Mucosa of gallbladder (tissue), 1 donor: ENCODE measurements at places on chromosomes 3 and 15. TPM values are rescaled to one million over a fixed set of nuclear protein-coding genes. Genes with fewer than 3 reads are reported as not detected.

Gene GOLGA8G
- total RNA-seq, result not detected

DNA sequence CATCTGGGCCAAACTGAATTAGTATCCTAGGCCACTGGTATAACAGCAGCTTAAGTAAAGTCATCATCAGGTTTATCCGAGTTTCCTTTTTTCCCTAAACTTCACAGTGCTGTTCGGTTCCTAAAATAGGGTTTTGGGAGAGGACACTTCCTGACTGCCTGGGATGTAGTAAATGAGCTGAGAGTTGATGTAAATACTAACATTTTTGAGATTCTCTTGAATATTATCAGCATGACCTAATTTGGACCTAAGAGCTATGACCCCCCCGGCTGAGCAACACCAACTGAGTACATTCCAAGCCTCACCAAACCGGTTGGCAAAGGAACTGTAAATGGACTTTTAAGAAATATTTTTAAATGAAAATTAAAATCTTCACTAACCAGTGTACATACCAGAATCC lies 78.8 kb downstream of the IL5RA start:
- DNase-seq, result no peak

DNA sequence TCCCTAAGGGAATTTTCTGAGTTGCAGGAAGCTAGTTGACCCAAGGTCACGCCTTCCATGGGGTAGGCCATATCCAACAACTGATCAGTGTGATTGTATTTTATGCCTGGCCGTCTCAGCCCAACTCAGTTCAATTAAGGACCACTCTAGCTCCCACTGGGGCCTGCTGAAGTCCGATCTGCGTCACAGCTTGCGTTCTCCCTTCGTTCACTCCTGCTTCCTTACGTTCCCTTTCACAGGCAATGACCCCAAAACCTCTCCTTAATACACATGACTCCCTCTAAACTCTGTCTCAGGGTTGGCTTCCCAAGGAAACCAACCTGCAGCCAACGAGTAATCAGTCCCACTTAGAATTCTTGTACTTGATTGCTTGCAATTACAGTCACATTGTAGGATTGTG lies 428.0 kb downstream of the RBMS3 start:
- DNase-seq, result no peak

Gene HTR3E
- not detected for total RNA-seq

DNA sequence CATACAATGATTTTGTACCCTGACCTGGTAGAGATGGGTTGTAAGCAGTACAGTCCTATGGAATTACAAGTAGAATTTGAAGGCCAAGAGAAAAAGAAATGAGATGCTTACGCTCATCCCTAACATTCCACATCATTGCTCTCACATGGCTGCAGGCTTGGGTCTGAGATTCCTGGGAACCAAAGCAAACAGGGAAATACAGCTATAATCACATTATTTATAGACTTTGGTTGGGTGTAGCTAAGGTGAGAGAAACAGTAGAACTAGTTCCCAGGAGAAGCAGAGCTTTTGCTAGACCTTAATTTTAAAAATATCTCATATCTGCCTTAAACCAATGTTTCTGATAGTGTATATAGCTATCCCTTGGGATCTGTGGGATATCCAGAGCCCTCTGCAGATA lies 51.4 kb downstream of the SLCO3A1 start:
- DNase-seq, result no peak

DNA sequence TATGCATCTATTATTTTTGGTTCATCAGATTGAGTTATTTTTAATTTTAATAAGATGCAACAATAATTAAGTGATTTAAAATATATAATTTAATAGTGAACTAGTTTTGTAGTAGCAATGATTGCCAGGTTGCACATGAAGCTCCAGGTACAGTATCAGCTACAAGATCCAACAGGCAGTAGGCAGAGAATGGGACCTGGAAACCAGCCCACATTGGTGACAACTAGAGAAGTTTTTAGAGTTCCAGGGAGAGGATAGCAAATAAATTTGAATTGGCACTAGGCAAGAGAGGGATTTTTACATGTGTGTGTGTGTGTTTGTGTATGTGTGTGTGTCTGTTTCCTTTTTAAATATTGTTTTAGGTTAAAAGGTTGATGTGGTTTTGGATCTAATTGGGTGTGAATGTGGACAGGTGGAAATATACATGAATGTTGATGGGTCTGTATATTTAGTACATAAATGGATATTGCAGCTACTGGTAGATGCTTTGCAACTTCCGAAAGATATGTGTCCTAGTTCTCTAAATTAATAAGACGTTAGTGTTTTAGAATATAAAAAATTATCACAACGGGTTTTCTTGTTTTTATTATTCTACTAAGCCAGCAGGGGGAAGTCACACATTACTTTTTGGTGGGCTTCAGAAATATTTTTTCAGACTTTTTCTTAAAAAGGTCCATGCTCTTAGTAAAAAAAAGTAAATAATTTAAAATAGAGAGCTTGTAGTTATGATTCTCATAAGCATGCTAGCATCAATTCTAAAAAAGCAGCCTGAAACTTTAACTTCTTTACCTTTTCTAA lies 110.1 kb upstream of the GBE1 start:
- no peak for DNase-seq

GRCh38 chr3:183427876-183428446 lies 458 bp downstream of the MCF2L2 start:
- DNase-seq, result peak; percentile 54

Gene IL16
- 16.5 TPM for total RNA-seq

DNA sequence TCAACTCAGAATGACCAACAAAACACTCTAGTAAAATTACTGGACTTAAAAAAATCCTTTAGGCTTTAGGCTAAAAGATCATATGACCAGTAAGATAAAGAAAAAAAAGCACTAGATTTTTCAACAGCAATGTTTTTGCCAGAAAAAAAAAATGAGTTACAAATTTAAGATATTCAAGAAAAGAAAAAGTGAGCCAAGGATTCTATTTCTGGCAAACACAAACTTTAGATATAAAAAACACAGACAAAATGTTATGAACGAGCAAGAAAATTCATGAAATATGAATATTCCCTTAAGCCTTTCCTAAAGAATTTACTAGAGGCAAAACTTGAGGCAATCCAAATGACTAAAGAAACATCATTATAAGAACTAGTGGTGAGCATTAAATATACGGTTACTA lies 8.6 kb downstream of the GOLGB1 start:
- DNase-seq, result no peak

Gene BUB1B
- 1.4 TPM for total RNA-seq

DNA sequence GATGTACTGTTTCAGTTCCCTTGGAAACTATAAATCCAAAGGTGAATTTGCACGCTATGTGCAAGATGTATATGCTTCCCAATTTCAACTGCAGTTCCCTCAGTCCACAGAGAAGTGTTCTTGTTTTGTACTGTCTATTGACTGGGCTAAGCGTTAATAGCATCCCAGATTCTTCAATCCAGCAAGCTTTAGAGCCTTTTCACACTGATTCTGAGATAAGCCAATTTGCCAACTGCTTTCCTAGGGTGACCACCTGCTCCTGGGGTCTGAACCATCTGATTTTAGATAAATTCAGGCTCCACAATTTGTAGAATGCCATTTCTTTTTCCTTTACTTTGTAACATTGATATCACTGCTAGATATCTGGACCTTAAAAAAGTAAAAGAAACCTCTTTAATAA lies 340.1 kb downstream of the PTPRG start:
- DNase-seq, result no peak

GRCh38 chr15:70526221-70526973 lies 237.0 kb downstream of the UACA start:
- peak; percentile 9 for DNase-seq

Gene CPNE9
- 0.37 TPM for total RNA-seq

- no peak for DNase-seq
These were observed 178.8 kb downstream of the KLHL25 start for GRCh38 chr15:85615930-85616329.

Gene APBA2
- total RNA-seq, result 3.4 TPM

Gene EAF2
- 5.2 TPM for total RNA-seq

GRCh38 chr15:58369261-58369701 lies 62.5 kb upstream of the LIPC start:
- peak; percentile 23 for DNase-seq

- DNase-seq, result no peak
These were observed 17.9 kb upstream of the ICE2 start for GRCh38 chr15:60496853-60497252.

- DNase-seq, result no peak
These were observed 9.7 kb downstream of the ITIH4 start for GRCh38 chr3:52820736-52821135.

Gene GPR171
- total RNA-seq, result 2.0 TPM

DNA sequence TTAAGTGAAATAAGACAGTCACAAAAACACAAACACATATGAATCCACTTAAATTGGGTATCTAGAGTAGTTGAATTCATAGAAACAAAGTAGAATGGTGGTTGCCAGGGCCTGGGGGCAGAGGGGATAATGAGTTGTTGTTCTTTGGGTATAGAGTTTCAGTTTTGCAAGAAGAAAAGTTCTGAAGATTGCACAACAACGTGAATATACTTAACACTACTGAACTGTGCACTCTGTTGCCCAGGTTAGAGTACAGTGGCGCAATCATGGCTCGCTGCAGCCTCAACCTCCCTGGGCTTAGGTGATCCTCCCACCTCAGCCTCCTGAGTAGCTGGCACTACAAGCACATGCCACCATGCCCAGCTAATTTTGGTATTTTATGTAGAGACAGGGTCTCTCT lies 14.9 kb downstream of the GRAMD2A start:
- no peak for DNase-seq

- DNase-seq, result no peak
These were observed 168.9 kb downstream of the KLHL25 start for GRCh38 chr15:85625856-85626255.

- DNase-seq, result no peak
These were observed 21.7 kb downstream of the CCR9 start for GRCh38 chr3:45907769-45908705.

DNA sequence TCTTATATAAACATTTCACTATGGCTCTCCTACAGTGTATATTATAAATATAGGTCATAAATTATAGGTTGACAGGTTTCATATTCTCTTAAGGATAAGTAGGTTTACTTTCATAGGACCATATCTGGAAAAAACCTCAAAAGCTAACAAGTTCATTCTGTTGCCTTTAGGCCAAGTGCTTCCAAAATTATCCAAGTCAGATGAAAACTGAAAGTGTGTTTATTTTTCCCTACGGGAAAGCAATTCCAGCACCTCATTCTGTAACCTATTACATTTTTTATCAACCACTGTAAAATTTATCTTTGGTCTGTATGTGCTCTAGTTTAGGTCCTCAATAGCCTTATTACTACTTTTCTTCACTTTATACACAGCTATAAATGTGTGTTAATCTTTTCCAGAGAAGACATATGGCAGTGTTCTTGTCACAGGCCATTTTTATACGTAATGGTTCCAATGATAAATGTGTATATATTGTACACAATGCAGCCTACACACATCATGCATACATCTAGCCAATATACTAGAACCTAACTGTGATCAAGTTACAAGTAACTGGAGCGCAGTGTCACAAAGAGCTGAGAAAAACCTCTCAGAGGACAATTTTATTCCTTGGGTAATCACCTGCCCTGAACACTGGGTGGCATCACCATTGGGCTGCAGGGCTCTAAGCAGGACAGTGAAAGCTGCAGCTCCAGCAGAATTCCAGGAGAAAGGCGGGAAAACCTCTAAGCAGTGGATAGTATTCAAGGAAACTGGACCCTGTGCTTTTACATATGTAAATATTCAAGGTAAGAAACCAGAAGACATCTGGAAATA lies 251.3 kb downstream of the CTNNB1 start:
- DNase-seq, result no peak

- DNase-seq, result no peak
These were observed 238.6 kb downstream of the ADAMTSL3 start for GRCh38 chr15:83892498-83892897.

- DNase-seq, result no peak
These were observed 11.6 kb downstream of the IGF2BP2 start for GRCh38 chr3:185813205-185813604.

Gene DUOXA1
- 10.6 TPM for total RNA-seq
